G401 (cell line): ENCODE measurements at places on chromosomes 5 and 9.
A peak's percentile ranks its signal among the peaks of the same experiment; 100 is the strongest.

DNA sequence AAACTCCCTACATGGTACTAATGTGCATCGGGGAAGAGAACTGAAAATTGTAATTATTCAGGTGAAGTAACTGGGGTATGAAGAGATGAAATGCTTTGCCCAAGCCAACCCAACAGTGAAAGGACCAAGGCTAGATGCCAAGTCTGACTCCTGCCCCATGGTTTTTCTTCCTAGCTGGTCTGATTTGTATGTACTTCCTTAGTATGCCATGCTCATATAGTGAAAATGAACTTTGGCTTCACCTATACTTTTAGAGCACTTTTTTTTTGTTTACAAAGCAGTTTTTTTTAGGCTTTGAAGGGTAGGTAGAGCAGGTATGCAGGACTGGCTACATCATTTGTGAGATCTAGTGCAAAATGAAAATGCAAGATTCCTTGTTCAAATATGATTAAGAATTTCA, 359.4 kb upstream of the RIOK2 start:
- DNase-seq = no peak

DNA sequence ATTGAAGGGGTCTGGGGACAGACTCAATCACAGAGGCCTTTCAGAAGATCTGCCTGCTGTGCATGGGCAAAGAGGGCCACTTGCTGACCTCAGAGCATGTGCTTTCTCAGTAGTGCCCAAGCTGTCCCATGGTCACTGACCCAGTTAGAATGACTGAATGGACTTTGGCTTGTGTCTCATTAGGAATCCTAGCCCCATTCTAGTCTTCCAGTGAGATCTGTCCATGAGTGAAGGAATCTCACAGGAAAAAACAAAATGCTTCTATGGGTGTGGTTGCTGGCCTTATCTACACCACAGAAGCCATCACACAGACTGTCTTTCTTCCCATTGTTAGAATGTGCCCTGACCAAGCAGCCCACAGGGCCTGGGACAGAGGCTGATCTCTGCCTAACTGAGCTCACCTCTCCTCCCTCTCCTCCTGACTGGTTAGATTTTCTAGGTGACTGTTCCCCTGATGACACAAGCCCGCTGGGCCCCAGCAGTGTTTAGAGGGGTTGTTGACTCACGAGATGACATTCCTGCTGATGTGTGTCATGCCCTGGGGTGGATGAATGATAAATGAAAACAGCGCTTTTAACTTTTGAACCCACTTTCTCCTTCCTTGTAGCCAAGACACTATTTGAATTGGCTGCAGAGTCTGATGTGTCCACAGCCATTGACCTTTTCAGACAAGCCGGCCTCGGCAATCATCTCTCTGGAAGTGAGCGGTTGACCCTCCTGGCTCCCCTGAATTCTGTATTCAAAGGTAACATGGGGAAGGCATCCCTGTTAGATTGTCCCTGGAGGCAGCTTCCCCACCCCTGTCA, 24.8 kb downstream of the TGFBI start:
- no peak for DNase-seq

DNA sequence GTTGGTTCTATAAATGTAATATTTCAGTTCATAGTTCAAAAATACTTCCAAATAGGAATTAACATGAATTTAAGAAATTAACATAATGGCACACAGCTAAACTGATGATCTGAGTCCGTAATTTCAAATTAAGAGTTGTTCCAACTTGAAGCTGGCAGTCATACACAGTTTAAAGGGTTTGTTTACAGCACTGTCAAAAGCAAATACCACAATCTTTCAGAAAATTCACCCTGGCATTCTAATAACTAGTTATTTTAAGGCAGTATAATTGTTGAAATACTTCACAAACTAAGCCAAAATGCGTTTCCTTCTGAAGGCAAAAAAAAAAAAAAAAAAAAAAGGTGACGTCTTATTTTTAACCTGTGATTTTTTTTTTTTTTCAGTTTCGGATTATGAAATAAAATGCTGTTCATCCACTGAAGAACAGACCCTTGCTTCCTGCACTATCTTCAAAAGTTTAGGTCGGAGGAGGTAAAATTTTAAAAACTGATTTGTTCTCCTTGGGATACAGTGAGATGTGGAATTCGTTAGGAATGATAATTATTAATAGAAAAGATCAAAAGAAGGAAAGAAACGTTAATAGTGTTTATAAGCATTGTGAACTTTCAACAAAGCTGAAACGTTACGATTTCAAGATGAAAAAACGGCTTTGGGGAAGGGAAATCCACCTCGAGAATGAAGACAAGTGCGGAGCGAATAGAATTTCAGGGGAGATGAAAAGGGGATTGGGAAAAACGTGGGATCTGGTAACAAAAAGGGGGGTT, 850 bp downstream of the IL6ST start:
- DNase-seq = peak; percentile 31

DNA sequence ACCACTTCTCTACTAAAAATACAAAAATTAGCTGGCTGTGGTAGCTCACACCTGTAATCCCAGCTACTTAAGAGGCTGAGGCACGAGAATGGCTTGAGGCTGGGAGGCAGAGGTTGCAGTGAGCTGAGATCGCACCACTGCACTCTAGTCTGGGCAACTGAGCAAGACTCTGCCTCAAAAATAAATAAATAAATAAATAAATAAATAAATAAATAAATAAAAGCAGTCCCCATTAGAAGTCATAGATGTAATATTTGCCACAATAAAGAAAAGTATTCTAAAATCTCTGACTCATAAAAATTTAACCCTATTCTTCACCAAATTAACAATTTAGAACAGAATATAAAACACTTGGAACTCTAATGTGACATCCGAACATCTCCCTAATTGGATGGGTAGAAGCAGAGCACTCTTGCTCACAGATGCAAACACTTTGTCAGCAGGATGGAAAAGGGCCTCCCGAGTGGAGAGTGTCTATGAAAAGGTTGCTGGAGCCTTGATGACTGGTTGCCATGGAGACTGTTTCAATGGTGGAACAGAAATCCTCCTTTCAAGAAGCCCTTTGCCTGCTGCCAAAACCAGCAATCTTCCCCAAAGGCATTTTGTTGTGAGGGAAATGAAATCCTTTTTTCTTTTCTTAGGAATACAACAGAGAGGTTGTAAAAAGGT, 38.9 kb upstream of the TRAF1 start:
- peak; percentile 35 for DNase-seq

- no peak for DNase-seq
Observed at GRCh38 chr5:121273833-121274433, 577.7 kb upstream of the FTMT start.

DNA sequence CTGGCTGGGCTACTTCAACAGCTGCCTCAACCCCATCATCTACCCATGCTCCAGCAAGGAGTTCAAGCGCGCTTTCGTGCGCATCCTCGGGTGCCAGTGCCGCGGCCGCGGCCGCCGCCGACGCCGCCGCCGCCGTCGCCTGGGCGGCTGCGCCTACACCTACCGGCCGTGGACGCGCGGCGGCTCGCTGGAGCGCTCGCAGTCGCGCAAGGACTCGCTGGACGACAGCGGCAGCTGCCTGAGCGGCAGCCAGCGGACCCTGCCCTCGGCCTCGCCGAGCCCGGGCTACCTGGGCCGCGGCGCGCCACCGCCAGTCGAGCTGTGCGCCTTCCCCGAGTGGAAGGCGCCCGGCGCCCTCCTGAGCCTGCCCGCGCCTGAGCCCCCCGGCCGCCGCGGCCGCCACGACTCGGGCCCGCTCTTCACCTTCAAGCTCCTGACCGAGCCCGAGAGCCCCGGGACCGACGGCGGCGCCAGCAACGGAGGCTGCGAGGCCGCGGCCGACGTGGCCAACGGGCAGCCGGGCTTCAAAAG, 36.9 kb upstream of the TTC1 start:
- no peak for DNase-seq

- DNase-seq = no peak
Observed at GRCh38 chr5:38472541-38472940, 83.9 kb downstream of the LIFR start.

- DNase-seq = no peak
Observed at GRCh38 chr9:20753761-20754160, 69.7 kb downstream of the FOCAD start.

DNA sequence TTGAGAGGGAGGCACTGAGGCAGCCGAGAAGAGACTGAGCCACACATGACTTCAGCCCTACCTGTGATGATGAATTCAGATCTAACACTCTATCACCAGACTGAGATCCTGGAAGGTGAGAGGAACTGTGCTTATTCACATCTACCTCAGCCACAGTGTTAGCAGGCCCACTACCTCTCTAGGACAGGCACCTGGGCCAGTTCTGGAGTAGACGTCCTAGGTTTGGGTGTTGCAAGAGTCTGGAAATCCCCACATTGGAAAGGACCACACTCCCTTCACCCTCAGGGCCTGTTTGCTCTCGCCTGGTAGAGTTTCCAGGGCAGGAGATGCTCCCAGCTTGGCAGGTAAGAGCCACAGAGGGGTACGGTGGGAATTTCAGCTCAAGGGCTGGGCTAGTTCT, 113.8 kb upstream of the CCL21 start:
- DNase-seq = no peak

GRCh38 chr9:113525831-113526230, 62.3 kb downstream of the RGS3 start:
- no peak for DNase-seq

DNA sequence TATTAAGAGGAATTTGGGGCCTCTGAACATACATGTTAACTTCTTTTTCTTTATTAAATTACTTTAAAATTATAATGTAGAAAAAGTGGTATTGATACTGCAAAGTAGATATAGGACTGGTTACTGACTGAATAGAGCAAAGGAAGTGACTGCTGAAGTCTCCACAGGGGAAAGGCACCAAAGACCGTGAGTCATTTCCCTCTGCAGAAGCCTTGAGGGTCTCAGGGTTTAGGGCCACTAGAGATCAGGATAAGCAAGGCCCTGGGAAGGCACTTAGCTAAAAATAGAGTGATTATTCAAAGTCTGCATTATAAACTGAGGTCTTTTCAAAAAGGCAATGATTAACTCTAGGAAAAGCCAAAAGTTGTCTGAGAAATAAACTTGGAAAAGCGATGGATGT, 44.7 kb upstream of the ITGA1 start:
- DNase-seq = no peak

DNA sequence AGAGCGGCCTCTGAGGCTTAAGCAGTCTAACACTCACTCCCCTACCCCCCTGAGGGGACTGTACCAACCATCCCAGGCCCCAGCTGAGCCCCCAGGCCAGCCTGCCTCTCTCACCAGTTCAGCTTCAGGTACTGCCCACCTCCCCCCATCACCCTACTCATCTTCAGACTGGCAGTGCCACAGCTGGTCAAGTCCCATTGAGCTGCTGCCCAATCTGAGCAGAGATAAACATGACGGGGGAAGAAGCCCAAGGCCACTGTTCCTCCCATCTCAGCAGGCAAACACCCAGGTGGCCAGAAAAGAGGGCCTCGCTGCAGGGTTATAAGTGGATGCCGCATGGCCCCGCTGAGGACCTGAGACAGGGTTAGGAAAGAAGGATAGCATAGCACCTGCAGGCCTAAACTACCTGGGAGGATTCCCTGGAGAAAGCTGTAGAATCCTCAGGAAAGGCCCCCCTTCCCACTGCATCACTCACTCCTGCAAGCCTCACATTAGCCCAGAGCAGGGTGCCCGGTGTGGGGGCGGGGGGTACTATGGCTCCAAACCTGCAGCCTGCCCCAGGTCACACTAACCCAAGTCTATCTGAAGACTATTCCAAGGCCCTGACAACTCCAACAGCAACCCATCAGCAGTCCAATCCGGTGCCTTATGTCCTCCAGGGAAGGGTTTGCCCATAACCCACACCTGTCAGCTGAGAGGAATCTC, 3.6 kb downstream of the B4GALT1 start:
- DNase-seq = no peak

- no peak for DNase-seq
Observed at GRCh38 chr9:109241207-109241606, 74.2 kb upstream of the FRRS1L start.

DNA sequence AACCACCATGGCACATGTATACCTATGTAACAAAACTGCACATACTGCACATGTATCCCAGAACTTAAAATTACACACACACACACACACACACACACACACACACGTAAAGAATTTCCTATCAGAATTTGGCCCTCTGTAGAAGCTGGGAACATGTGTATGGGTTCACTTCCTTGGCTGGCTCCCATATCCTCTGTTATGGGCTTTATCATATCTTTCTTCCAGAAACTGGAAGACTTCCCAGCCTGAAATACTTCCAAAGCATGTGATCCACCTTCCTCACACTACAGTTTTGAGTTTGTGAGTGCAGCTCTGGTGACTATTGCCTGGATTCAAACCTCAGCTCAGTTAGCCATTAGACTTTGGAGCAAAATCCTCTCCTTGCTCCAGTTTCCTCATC, 78.6 kb upstream of the GDNF start:
- DNase-seq = no peak

- DNase-seq = no peak
Observed at GRCh38 chr9:28941856-28942255, 1368.6 kb upstream of the C9orf72 start.

- DNase-seq = no peak
Observed at GRCh38 chr5:129474544-129474943, 14.4 kb downstream of the ADAMTS19 start.

DNA sequence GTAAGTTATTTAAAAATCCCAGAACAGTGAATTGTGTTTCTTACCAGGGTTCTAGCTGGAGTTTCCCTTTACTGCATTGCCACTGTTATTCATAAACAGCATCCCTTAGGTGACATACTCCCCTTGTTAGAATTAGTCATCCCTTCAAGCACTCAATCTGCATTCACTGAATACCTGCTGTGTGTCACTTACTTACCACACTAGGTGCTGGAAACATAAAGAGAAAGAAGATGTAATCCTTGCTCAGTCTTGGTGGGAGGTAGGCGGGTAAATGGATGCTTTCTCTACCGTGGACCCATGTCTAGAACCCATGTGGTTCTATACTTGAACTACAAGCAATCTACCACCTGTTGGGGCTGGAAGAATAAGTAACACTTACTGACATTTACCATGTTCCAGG, 371.6 kb downstream of the KDM4C start:
- DNase-seq = no peak

- no peak for DNase-seq
Observed at GRCh38 chr5:141392429-141393198, at the start of gene PCDHGA8. Gene PCDHGA8, plus strand, starts transcription at chr5:141392633. Its CDS starts 181 bp downstream, at chr5:141392814.

DNA sequence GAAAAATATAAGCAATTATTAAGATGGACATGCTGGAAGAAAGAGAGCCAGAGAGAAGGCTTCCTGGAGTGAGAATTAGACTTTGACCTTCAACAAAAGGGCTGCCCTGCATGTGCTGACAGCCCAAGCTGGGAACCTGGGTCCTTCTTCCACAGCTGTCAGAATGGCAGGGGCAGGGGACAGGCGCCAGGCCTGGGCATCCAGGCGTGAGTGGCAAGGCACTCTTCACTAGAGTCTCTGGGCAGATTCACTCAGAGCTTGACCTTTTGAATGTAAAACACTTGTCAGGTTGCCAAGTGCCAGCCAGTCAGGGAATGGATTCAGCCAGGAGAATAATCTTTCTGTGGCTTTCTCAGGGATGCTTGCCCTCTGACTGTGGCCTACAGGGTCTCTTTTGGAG, 119.1 kb upstream of the CLINT1 start:
- DNase-seq = peak; percentile 17

- no peak for DNase-seq
Observed at GRCh38 chr5:75660678-75661465, 49.6 kb downstream of the ANKDD1B start.
